ENCODE measurements at places on chromosomes 1 and 21.

DNA sequence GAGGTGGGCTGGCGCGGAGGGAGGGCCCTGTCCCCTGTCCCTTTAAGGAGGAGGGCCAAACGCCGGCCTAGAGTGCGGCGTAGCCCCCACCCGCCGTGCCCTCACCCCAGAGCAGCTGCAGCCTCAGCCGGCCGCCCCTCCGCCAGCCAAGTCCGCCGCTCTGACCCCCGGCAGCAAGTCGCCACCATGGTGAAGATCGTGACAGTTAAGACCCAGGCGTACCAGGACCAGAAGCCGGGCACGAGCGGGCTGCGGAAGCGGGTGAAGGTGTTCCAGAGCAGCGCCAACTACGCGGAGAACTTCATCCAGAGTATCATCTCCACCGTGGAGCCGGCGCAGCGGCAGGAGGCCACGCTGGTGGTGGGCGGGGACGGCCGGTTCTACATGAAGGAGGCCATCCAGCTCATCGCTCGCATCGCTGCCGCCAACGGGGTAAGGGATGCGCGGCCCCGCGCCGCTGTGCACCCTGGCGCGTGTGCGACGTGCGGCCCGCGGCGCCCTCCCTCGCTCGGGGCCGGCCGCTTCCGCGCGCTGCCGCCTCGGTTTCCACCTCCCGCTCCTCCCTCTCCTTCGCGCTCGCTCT, at the start of gene PGM1:
PGM1 (plus strand) TSS at position 109 of the 583 bp plus-strand sequence; CDS start at position 187, 78 bp downstream.
- DNase-seq = peak; percentile 68

DNA sequence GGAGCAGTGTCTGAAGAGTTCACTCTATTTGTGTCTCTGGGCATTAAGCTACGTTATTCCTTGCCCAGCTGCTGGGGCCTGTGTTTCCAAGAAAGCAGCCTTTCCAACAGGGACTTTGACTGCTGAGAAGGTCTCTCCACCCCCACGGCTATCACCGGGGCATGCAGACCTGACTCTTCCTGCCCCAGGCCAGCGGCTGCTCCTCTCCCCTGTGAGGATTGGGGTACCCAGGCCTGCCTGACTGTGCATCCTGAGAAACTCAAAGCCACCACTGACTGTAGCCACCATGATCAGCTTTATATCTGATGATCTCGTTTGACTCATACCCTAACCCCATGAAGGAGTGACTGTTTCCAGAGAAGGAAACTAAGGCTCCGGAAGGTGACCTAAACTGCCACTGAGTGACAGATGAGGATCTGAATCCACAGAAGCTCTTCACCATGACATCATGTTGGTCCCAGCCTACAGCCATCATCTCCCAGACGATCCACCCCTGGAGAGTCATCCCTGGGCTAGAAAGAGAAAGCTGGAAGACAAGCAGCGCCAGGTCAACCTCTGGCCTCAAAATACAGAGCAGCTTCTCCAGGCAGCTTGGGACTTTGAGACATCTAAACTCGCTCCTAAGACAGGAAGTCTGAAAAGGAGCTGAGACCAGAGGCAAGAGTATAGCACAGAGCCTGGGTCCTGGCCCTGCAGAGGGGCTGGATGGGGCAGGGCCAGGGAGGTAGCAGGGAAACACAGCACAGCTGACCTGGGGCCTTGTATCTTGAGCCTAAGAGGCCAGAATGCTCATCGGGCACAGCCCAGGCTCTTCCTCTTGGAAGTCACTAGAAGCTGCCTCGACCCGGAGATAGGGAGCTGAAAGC, 244.0 kb upstream of the VAMP3 start:
- DNase-seq = no peak

GRCh38 chr1:152410028-152410427, 4.0 kb downstream of the CRNN start:
- DNase-seq = no peak

DNA sequence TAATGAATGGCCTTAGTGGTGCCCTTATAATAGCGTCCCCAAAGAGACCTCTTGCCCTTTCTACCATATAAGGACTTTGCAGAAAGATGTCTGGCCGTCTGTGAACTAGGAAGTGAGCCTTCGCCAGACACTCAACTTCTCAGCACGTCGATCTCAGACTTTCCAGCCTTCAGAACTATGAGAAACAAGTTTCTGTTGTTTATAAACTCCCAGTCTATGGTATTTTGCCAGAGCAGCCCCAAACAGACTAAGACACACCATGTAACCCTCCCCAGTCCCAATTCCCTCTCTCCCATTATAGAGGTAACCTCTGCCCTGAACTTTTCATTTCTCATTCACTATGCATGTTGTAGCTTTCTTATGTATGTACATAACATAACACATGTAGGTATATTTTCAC, 55.7 kb downstream of the NID1 start:
- no peak for DNase-seq

GRCh38 chr1:48109390-48110013, 112.3 kb upstream of the TRABD2B start:
- no peak for DNase-seq

- DNase-seq = no peak
Observed at GRCh38 chr21:44732956-44733355, 21.6 kb upstream of the TSPEAR start.

DNA sequence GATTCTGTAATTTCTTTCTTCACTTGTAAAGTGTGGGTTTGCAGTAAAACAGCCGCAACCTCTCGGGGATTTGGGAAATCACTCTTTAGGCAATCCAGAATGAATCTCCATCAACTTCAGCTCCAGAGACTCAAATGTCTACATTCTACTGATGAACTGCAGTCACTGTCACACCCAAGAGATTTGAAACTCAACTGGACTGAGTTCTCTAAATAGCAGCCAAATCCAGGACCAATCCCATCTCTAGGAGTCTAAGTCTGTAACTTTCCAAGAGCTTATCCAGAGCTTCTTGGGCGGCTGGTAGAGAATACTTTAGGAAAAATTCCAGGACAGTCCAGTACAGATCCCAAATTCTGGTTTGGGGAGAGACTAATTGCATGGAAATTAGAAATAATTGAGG, 62.9 kb downstream of the ADAMTS1 start:
- DNase-seq = no peak

DNA sequence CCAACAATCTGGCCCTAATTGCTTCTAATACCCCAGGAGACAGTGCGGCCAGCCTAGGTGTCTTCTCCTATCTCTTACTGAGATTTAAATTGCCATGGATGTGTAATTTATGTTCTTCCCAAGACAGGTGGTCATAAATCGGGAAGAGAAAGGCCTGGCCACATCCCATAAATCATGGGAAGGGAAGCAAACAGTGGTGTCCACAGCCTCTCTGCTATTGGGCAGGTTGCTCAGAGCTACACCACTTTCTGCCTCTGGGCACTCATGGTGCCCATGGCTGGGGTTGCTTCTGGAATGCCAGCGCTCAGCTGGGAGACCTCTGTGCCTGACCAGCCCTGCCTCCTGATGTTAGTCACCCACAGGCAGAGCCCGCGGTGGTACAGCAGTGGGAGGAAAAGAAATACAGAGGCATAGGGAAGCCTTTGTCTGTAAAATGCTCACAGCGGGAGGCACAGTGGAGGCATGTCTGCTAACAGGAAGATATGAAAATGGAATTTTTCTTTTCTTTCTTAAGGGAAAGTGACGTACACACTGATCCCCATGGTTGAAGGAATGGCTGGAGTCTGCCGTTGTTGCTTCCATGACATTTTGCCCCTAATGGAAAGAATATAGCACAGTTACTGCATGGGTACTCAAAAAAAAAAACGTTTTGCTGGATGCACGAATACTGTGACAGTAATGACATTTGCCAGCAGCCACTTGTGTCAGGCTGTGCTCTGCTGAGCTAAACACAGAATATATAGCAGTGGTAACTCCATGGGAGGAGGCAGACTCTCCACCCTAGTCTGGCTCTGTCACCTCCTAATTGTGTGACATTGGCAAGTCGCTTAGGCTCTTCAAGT, 21.9 kb downstream of the MTARC1 start:
- DNase-seq = no peak

DNA sequence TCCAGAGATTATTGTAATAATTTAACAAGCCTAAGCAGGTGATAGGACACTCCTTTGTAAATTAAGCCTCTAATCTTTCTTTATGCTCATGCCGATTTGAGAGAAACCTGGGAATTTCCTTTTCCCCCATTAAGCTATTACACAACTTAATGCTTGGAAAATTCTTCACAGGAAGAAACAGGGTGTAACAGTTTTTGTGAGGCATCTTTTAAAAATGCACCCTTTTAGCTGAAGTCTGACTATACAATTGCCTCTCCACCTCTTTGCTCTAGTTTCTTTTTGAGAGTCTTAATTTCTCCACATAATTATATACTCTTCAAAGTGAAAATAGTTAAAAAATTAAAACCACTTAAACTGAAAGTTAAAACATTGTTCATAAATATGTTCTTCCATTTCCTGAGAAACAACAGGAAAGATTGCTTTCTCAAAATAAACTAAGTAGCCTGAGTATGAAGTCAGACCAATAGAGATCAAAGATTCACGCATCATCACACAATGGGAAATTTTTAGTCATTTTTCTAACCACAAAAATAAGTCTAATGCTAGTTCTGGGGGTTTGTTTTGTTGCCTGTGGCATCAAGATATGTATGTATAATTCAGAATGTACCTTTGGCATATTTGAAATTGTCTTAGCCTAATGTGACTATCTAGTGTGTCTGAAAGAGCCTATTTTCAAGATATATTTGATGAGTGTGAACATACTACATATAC, 34.7 kb downstream of the LRRC8D start:
- no peak for DNase-seq

DNA sequence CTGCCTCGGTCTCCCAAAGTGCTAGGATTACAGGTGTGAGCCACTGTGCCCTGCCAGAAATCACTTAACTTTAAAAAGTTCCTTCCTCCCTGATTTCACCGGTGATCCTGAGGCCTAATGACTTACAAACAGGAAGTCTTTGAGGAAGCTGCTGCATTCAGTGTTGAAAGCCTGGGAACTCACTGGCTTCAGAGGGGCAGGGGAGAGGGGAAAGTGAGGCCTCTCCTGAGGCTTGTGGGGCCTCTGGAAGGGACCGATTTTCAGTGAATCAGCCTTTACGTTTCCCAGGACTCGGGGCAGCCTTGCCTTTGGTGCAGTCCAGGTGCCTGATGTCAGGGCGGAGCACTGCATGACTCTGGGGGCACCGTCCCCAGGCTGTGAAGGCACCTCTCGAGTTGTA, 30.1 kb upstream of the ARHGEF10L start:
- no peak for DNase-seq

DNA sequence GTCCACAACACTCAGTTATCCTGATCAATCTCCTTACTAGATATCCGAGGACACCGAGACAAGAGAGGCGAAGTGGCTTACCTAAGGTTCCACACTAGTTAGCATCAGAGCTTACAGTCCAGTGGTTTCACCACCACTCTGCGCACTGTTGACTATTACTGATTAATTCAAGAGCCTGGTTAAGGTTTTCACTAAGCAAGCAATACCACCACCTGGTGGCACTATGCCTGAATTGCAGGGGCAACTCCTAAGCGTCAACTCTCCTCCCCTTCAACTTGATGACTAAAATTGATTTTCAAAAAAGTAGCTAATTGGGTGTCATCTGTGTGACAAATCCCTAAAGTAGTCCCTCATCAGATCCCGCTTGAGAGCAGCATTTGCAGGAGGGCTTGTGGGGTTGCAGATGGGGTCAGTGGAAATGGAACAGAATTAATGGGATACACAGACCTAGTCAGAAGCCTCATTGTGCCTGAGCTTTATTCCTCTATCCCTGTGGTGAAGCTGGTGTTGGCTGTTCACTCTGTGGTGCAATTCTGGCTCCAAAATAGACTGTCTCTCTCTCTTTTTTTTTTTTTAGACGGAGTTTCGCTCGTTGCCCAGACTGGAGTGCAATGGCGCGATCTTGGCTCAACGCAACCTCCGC, 9.1 kb downstream of the TTC22 start:
- peak; percentile 44 for DNase-seq

- no peak for DNase-seq
Observed at GRCh38 chr1:17874710-17875109, 119.6 kb downstream of the ACTL8 start.

DNA sequence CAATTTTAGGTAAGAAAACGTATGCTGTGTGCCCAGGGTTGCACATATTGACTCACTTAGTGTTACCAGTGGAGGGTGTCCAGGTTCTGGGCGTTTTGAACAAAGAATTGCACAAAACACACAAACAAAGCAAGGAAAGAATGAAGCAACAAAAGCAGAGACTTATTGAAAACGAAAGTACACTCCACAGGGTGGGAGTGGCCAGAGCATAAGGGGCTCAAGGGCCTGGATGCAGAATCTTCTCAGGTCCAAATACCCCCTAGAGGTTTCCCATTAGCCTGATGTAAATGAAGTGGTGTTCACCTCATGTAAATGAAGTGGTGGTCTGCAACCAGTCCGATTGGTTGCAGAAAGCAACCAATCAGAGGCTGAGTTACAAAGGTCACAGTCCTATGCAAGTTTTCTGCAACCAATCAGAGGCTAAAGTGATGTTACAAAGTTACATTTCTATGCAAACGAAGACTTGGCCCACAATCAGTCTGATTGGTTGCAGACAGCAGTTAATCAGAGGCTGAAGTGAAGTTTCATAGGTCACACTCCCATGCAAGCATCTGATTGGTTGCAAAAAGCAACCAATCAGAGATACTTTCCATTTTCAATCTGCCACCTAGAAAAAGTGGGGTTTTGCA, 228.3 kb downstream of the ST6GALNAC3 start:
- DNase-seq = no peak

GRCh38 chr1:247295274-247295684, 36.4 kb downstream of the ZNF496 start:
- DNase-seq = no peak

GRCh38 chr1:64186138-64186897, 17.1 kb upstream of the UBE2U start:
- no peak for DNase-seq

- DNase-seq = no peak
Observed at GRCh38 chr1:41572224-41572623, 87.7 kb upstream of the EDN2 start.

- DNase-seq = no peak
Observed at GRCh38 chr1:2104621-2105427, 54.6 kb downstream of the PRKCZ start.

- DNase-seq = no peak
Observed at GRCh38 chr1:203197625-203198024, 11.1 kb upstream of the CHI3L1 start.

DNA sequence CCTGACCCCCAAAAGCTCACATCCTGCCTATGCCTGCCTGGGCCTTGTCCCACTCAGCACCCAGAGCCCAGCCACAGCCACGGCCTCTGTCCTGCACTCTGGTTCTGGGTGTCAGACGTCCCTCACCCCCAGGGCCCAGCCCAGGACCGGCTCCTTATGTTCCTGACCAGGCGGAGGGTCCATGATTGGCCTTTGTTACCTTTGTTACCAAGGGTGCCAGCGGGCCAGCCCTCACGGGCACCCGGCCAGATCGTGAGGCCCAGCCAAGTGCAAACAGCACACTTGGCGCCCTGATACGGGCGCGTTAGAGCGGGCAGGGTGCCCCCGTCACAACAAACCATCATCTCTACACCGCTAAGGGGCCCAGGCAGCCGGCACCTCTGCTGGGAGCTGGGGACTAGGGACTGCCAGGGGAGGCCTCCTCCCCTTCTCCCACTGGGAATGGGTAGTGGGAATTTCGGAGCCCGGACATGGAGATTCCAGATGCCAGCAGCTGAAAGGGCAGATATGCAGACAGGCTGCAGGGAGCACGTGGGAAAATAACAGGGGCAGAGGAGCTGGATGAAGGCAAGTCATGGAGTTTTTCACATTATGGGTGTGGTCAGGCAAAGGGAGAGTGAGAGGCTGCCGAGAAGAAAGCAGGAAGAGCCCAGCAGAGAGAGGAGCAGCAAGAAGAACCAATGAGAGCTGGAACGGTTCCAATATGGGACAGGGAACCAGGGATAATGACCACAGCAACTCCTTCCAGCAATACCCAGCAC, 22.1 kb downstream of the HSPG2 start:
- no peak for DNase-seq

- DNase-seq = no peak
Observed at GRCh38 chr1:234722270-234722704, 112.3 kb upstream of the IRF2BP2 start.

GRCh38 chr1:225710804-225711203, 57.9 kb upstream of the ENAH start:
- no peak for DNase-seq

Measured in stimulated activated CD4-positive, alpha-beta T cell treated with anti-CD3 and anti-CD28 coated beads, Interleukin-12 subunit alpha, Interleukin-12 subunit beta, amount 100 ng/mL, for 4 hours (primary cell).